ENCODE measurements at places on chromosomes 5 and 9.

- no peak for DNase-seq
Measured at GRCh38 chr9:87286506-87286905, 211.2 kb upstream of the DAPK1 start.

GRCh38 chr9:105859428-105860091 lies 165.2 kb downstream of the TMEM38B start:
- DNase-seq: no peak

DNA sequence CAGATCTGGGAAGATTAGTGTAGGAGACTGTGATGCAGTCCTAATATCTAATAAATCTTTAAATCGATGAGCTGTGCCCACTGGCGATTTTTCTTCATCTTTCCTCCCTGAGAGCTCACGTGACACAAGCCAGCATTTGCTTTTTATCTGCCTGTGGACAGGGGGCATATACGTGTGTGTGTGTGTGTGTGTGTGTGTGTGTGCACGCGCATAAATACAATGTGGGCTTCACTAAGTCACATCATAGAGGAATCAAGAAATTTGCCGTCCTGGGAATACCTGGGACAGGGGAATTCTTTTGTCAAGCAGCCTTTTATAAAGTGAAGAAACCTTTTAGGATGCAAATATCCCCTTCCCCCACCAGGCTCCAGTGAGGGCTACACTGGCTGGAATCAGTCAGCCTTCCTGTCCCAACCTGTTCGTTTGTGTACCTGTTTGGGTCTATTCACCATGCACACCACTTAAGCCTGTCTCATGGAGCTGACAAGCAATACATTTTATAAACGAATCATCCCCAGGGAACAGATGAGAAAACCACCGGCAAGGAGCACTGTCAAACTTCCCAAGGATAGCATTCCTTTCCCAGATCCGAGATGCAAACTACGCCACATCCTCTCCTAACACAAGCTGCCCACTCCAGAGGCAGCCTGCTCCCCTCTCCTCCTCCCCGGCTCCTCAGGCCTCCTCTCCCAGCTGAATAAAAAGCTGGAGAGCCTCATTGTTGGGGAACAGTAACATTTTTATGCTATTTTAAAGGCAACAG lies 2.7 kb downstream of the EPB41L4B start:
- DNase-seq: no peak

DNA sequence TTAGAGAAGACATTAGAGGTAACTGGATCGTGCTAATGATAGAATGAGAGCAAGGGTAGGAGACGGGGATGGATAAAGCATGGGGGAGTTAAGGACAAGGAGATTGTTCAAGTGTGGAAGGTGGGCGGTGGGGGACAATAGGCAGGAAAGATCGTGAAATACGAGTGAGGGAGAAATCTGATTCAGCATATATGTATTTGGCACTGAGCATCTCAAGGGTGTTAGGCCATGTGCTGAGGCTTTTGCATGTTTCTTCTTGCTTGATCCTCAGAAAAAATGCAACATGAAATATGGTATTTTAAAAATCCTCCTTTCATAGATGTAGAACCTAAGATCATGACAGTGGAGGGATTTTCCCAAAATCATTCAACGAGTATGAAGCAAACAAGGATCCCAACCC lies 240.5 kb downstream of the PAPPA start:
- no peak for DNase-seq

GRCh38 chr5:41356786-41357185 lies 143.5 kb upstream of the C6 start:
- DNase-seq: no peak

- DNase-seq: no peak
Measured at GRCh38 chr9:90508940-90509339, 133.7 kb downstream of the DIRAS2 start.

GRCh38 chr9:23677446-23677845 lies 148.6 kb downstream of the ELAVL2 start:
- no peak for DNase-seq

DNA sequence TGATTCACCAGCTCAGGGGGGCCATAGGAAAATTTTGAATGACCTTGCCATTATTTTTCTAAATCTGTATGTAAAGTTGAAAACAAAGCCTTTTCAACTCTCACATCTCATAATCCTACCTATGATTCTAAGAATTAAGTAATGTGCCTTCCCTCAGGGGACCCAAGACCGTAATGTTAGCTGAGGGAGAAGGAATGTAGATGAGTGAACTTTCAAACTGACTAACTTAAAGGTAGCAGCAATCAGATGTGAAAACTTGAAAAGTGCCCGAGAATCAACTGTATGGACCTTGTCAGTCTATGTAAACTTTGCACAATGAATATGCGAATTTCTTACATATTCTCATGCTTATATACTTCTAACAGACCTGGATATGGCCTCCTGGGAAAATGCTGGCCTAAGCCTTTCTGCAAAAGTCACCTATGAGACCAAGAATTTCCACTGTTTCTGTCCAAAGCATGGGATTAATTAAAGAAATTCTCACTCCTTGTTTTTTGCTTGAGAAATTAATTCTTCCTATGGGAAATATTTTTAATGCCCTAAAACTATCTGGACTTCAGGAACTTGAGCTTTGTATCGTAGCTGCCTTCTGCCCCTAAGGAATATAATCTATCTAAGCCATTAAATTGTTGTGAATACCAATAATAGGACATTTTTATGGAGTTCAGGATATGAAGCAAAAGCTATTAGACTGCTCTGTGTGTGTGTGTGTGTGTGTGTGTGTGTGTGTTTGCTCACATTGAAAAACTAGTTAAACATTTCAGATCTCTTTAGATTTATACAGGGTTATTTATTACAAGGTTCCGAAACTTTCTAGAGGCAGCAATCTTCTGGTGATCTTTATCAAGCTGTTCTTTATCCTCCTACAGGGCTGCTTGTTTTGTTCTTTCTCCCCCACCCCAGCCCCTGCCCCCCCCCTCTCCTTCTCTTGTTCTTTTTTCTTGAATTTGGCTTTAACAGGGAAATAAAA lies 169.1 kb upstream of the CLINT1 start:
- no peak for DNase-seq

- DNase-seq: no peak
Measured at GRCh38 chr9:136399176-136400037, 563 bp downstream of the SNAPC4 start.

DNA sequence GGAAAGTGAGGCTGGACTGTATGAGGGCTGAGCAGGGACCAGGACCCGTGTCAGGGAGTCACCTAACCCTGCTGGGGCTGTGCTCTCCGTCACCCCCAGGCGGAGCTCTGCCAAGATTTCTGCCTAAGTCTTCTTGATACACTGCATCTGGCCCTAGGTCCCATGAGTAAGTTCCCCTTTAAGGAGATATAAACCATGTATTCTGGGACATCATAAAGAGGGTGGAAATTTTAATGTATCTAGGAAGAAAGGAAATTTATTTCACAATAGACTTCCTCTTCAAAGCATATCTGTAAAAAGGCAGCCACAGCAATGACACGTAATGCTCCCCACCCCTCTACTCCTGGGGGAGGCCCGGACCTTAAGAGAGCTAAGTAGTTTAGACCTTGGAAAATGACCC lies 183.4 kb downstream of the FBXL7 start:
- no peak for DNase-seq

DNA sequence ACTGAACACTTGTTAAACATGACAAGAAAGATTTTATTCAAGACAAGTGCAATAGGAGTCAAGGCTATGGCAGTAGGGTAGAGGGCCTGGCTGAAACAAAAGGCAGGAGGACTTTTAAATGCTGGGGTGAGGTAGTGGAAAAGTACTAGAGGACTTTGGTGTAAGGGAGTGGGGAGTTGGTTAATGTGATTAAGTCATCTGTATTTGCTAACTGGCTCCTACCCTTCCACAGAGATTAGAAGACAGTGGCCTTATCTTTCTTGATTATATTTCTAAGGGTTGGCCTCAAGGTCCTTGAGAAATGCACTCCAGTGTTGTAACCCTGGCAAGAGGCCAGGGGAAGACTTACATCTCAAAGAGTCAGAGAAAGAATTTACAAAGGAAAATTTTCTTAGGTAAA lies 160.2 kb upstream of the FTMT start:
- no peak for DNase-seq

GRCh38 chr9:33840381-33840780 lies 23.4 kb downstream of the UBE2R2 start:
- no peak for DNase-seq

GRCh38 chr5:38008198-38008597 lies 168.4 kb upstream of the GDNF start:
- DNase-seq: no peak

DNA sequence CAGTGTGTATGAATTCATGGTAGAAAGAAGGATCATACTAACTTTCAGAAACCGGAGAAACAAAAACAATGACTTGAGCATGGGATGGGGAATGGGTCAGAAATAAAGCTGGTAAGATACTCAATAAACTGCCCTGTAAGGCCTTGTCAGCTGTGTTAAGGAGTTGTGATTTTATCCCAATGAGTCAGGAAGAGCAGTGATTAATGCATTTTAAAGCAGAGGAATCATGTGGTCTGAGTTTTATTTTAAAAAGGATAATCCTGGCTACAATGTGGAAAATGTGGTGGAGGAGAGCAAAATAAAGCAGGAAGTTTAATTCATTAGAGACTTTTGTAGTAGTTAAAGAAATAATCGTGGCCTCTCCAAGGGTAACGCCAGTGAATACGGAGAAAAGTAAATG lies 28.7 kb downstream of the DHX29 start:
- no peak for DNase-seq

GRCh38 chr5:37810311-37810710 lies 29.5 kb downstream of the GDNF start:
- DNase-seq: no peak

- DNase-seq: no peak
Measured at GRCh38 chr5:72005671-72006070, 101.6 kb upstream of the MAP1B start.
